H9 (cell line): ENCODE measurements at places on chromosomes 1 and 21.

- DNase-seq = no peak
Measured at GRCh38 chr1:116690849-116691406, 23.4 kb upstream of the IGSF3 start.

DNA sequence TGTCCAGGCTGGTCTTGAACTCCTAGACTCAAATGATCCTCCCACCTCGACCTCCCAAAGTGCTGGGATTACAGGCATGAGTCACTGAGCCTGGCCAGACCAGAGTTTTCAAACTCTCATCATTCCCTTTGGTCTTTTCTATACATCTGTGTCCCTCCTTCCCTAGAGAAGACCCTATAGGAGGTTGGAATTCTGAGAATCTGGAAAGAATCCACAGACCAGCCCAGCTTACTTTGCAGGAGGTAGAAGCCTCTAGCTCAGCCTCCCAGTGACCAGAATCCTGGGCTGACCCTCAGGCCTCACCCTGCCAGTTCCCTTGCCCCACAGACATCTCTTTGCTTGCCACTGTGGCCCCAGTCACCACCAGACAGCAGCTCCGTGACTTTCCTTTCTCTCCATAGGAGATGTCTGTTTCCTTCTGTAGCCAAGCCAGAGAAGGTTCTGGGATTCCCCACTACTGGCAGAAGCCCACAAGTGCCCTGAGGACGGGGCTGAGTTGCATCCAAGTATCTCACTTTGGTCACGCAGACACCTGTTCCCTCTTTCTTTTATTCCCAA, 34.7 kb upstream of the KHDRBS1 start:
- DNase-seq = peak; percentile 33

DNA sequence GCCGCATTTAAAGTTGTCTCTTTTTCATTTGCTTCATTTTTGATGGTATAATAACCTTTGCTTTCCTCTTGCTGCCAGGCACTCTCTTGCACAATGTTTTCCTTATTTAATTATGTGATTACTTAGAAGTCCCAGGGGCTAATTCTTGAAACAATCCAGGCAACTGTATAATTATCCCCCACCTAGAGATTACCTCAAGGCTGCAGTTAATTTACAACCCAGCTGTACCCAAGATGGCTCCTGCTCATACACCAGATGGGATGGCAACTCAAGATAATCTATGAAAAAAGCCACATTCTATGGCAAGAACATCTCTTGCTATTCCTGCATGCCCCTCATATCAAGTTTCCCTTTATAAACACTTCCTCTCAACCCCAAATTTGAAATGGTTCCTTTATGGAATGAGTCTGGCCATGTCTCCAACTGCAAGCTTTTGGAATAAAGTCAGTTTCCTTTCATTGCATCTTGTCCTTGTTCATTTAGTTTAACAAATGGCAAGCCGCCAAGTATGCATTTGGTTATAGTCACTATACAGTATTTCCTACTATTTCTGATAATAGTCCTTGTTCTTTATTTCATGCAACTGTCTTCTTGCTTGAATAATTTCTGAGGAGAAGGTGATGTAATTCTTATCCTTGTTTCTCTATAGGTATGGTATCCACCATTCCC, 1042.6 kb downstream of the PLA2G4A start:
- no peak for DNase-seq

- DNase-seq = no peak
Measured at GRCh38 chr1:180567654-180568053, 8.9 kb downstream of the OVAAL start.

DNA sequence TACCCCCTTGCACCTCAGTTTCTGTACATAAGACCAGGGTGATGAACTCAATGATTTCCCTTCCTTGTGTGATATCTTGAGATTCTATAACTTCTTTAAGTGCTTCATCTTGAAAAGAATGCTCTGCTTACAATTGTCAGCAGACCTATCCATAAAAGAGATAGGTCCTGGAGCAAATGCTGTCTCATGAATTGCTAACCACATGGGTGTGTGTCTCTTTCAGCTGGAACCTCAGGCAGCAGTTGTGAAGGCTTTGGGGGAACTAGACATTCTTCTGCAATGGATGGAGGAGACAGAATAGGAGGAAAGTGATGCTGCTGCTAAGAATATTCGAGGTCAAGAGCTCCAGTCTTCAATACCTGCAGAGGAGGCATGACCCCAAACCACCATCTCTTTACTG, 2.8 kb downstream of the IL20 start:
- DNase-seq = no peak

- no peak for DNase-seq
Measured at GRCh38 chr1:55589671-55590297, 374.6 kb upstream of the USP24 start.

DNA sequence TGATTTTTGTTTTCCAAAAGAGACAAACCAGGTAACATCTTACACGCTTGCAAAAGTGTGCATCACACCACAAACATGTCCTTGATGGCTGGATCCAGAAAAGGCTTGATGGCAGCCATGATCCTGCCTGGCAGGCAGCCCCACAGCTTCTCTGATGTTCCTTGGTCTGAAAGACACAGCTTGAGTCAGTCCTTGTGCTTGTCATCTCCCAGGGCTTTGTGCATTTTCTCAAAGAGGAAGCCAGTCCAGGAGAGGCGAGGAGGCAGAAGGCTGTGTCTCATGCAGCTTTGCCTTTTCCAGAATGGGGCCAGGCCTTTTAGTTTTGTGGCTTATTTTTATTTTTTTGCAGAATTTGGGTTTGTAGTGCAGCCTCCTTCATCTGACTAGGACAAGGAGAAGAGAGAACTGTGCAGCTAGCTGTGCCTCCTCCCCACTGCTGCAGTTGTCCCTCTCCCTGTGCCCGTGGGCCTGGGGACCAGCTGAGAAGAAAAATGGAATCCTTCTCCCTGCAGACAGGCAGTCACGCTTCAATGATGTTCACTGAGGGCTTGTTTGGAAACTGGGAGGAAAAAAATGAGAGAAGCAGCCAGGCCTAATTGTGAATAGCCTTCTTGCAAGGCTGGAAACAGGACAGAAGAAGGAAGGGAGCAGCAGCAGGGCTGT, 7.4 kb downstream of the FNDC5 start:
- no peak for DNase-seq

- DNase-seq = no peak
Measured at GRCh38 chr1:182066934-182067333, 5.4 kb upstream of the ZNF648 start.

DNA sequence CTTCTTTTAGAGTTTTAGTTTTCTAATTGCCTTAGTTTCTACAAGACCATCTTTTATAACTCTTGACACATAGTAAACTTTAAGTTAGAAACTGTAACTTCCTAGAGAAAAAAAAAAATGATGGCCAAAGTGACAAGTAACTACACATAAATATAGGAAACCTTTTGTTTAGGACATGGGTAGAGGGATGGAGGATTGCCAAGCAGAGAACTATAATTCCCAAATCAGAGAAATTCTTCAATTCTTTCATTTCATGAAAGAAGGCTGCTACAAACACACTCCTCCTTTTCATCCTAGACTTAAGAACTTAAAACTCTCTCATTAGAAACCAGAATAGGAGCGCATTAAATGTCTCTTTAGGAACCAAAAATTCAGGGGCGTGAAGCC, 125.0 kb downstream of the PTPN14 start:
- DNase-seq = no peak

DNA sequence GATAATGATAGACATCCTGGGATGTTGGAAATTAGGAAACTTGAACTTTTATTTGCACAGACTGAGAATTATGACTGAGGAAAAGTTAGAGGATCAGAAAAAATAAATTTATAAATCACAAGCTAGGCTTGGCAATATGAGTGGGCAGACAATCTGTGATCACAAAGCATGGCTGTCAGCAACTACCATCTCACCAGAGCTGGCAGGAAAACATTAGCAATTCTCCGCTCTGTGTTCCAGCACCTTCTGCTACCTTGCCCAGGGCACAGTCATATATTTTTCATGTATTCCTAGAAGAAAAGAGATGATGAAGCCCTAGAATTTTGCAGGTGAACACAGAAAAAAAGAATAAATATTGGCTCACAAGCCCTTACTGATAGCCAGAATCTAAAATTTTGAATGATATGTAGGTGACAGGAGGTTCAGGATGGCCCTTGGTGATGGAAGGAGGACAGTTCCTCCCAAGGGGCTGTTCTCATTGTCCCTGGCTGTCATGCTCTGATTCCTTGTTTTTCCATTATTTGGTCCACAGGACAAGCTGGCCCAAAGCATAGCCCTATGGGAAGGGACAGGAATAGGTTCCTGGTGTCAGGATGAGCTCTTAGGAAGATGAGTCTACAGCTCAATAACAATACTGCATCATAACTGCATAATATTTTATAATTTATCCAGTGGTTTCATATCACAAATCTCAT, 12.2 kb upstream of the STXBP3 start:
- DNase-seq = no peak

DNA sequence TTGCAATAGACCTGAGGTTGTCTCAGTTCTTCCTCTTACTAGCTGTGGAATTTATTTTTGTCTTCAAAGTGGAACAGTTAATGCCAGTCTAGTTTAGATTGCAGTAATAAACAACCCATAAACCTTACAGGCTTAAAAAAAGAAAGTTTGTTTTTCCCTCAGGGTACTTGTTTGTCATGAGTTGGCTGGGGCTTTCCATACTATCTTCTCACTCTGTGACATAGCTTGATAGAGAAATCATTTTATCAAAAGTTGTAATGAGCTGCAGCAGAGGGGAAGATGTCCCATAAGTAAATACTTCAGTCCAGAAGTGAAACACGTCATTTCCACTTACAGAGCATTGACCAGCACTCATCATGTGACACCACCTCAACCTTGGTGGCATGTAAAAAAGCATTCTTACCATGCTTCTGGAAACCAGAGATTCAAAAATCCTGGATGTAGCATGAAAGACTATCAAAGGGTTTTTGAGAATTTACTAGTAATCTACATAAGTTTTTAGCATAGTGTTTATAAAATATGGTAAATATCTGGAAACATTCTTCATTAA, 62.8 kb upstream of the COL11A1 start:
- DNase-seq = no peak

- DNase-seq = peak; percentile 70
Measured at GRCh38 chr1:169711469-169712308, at the start of gene SELL. SELL (minus strand) TSS chr1:169711620; CDS start chr1:169711498, 122 bp downstream.

- no peak for DNase-seq
Measured at GRCh38 chr21:29257701-29258100, 41.0 kb upstream of the BACH1 start.

GRCh38 chr1:185853739-185854138, 119.5 kb downstream of the HMCN1 start:
- DNase-seq = no peak

GRCh38 chr1:181349512-181349911, 133.8 kb upstream of the CACNA1E start:
- DNase-seq = no peak

- DNase-seq = no peak
Measured at GRCh38 chr21:45418301-45419071, 13.5 kb downstream of the COL18A1 start.

GRCh38 chr1:193926956-193927355, 740.5 kb upstream of the B3GALT2 start:
- DNase-seq = no peak

GRCh38 chr1:177209357-177209756, 38.6 kb downstream of the BRINP2 start:
- no peak for DNase-seq

DNA sequence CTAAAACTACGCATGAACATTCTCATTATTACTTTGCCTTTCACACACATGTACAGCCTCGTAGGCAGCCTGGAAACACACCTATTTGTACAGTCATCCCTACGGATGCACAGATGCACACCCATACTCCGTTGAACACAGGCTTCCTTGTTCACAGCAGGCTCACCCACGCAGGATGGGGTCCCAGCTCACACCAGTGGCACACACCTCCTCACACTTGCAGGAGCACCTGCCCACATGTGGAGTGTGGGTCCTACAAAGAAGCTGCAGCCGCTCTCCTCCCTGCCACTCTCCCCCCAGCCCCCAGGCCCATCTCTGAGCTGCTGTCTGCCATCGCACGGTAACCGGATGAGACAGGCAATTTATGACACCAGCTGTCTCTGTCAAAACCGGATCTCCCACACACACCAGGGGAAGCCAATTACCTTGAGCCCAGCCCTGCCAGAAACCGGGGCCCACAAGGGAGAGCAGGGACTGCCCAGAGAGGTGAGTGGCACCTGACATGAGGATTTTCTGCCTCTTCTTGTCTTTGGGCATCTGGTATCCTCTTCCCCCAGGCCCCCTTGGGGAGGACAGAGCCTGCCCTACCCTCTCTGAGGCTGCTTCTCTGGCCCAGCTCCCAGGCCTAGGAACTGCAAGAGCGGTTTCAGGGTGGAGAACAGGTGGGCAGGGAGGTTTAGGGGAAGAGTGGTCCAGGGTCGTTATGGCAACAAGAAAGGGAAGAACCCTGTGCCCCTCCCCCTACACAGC, 175.4 kb downstream of the IGSF21 start:
- DNase-seq = peak; percentile 75

DNA sequence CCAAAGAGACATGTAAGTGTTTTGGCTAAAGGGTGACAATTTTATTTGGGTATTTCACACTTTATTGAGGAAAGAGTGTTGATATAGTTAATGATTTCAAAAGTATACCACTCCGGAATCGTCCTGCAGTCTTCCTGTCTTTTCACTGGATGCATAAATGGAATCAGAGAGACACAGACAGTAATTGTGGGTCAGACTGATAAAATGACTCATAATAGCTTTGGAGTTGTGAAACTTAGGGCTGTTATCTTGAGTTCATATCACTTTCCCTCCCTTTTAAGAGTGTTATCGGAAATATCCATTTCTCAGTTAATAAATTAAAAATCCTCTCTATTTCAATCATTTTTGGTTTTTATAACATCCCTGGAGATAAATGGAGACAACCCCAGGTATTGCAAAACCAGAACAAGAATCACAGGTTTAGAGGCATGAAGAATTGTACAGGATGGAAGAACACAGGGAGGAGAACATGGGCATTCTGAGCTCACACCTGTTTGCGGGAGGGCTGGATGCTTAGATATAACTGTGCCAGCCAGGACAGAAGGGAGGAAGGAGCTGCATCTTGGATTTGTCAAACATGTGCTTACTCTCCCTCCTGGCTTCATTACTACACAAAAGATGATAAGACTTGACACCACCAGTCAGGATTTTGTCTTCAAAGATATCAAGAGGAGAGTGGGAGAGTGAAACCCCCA, 185.4 kb downstream of the LMO4 start:
- no peak for DNase-seq

DNA sequence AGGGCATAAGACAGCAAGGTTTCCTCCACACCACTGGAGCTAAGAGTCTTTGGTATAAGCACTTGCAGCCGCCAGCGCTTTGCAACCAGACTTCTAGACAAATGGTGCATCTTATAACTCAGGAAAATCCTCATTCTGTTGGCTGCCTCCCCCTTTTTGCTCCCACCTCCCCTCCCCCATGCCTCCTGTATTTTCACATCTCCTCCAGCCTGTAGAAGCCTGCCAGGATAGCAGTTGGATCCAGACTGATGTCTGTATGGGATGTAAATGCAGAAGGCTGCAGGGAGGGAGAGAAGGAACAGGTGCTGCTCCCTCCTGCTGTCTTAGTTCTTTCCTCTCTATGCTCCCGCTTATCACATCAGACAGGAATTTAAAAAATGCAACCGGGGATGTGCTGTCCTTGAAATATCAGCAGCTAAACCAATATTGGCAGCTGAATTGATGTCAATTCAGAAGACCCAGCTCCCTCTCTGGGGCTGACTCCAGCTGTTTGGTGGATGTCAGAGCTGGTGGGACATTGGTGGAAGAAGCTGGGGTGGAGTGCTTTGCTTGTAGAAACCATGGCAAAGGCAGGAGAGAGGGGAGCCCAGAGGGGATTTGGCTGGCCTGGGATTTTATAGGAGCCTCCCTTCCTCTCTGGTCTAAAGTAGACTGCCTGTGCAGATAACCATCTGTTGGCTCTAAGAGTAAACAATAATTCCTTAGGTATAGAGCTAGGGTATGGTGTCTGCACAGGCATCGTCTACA, 53.5 kb downstream of the NFASC start:
- DNase-seq = peak; percentile 84
